Activated CD4-positive, alpha-beta T cell treated with anti-CD3 and anti-CD28 coated beads, Interleukin-2, amount 10 ng/mL, durations not matched to agents 24 days and 14 days (primary cell): ENCODE measurements at places on chromosomes 2 and 18.

DNA sequence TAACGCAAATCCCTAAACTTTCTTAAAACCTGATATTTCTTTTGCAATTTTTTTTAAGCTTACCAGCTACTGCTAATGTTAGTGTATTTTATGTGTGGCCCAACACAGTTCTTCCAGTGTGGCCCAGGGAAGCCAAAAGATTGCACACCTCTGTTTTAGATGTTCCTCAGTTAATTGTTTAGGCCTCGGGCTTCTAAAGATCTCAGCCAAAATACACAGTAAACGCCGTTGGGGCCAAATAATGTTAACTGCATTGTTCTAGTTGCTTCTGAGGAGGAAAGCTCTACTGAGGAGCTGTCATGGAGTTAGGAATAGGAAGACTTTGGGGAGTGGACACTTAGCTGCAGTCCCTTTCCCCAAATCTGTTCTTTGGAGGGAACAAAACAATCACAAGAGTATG, 2.0 kb downstream of the HSPE1 start:
- DNase-seq: no peak
- peak overlapping the region; percentile 95 for H3K4me3 ChIP-seq
- H3K36me3 ChIP-seq: peaks cover 68% of the 10 kb centered on the region
- H3K27ac ChIP-seq: peak overlapping the region; percentile 47

GRCh38 chr2:200310545-200310971, 4.1 kb downstream of the SPATS2L start:
- peaks cover 8% of the 10 kb centered on the region for H3K27me3 ChIP-seq
- no peak for DNase-seq
- no peak overlapping the region for H3K27ac ChIP-seq

DNA sequence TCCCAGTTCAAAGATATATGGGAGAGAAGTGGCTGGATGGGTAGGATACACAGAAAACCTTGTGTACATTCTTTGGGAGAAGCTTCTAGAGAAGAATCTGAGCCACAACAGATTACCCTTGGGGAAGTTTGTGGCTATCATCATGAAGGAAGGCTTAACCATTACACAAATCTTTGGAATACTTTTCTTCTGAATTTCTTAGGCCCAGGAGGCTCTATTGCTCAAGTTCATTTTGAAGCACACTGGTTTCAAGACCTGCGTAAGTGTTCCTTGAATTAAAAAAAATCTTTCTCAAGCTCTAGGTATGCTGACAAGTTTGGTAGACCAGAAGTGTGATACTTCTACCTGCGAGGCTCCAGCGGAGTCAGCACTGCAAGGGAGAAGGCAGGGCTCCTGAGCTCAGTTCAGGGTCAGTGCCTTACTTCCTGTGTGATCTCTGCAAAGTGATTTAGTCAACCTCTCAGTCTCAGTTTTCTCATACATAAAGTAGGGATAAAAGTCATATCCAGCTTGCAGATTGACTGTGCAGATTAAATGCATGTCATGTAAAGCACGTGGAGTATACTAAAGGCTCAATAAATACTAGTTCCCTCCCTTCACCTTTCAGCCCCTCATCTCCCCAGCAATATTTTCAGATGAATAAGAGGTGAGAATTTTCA, 438.6 kb downstream of the DLGAP1 start:
- H3K27me3 ChIP-seq: no peaks in the 10 kb centered on the region
- H3K27ac ChIP-seq: no peak overlapping the region
- H3K4me1 ChIP-seq: no peaks in the 10 kb centered on the region
- H3K4me3 ChIP-seq: no peak overlapping the region

DNA sequence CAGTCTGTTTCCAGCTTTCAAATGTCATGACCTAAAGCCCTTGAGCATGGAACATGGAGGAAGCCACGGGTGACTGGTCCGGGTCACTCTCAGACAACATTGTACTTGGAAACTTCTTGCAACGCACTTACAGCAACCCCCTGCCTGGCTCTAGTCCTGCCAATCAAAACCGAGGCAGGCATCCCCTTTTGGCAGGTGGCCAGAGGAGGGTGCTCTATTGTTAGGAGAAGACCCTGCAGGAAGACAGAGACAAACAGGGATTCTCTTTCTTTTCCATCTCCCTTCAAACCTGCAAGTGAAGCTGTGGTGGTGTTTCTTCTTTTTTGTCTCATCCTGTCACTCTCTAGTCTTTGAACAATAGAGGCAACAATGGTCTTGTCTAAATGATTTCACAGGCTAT, 667.2 kb downstream of the ZEB2 start:
- no peak overlapping the region for H3K4me3 ChIP-seq
- no peak overlapping the region for H3K27ac ChIP-seq
- no peak for DNase-seq
- H3K36me3 ChIP-seq: no peaks in the 10 kb centered on the region
- no peaks in the 10 kb centered on the region for H3K4me1 ChIP-seq
- peaks cover 20% of the 10 kb centered on the region for H3K27me3 ChIP-seq

- no peak overlapping the region for H3K27ac ChIP-seq
- no peaks in the 10 kb centered on the region for H3K27me3 ChIP-seq
- no peaks in the 10 kb centered on the region for H3K36me3 ChIP-seq
These were observed 156.2 kb downstream of the HRH4 start for GRCh38 chr18:24616653-24617052.

DNA sequence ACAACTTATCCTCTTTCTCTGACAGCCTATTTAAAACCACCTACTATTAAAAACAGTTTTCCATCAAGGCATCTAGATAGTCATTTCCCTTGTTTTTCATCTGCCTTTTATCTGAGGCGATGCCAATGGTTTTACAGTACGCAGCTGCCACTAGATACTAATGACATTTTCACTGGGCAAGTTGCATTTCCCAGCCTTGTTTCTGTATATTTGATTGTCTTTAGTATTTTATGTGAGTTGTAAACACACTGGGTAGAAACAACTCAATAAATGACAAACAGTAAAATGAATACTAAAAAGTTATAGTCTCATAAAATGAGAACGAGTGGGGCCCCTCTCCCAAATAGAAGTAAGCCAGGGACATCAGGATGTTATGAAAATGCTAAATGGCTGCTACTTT, 8.9 kb upstream of the DARS1 start:
- peaks cover 44% of the 10 kb centered on the region for H3K36me3 ChIP-seq
- no peak for DNase-seq
- H3K27me3 ChIP-seq: no peaks in the 10 kb centered on the region
- no peak overlapping the region for H3K27ac ChIP-seq
- H3K4me1 ChIP-seq: peaks cover 23% of the 10 kb centered on the region

GRCh38 chr2:143622106-143622505, 492.9 kb downstream of the ARHGAP15 start:
- H3K4me1 ChIP-seq: no peaks in the 10 kb centered on the region
- H3K27me3 ChIP-seq: no peaks in the 10 kb centered on the region
- H3K4me3 ChIP-seq: no peak overlapping the region
- peaks cover 55% of the 10 kb centered on the region for H3K36me3 ChIP-seq
- no peak overlapping the region for H3K27ac ChIP-seq

- H3K27me3 ChIP-seq: peaks cover 14% of the 10 kb centered on the region
- H3K27ac ChIP-seq: no peak overlapping the region
- H3K4me1 ChIP-seq: peaks cover 15% of the 10 kb centered on the region
- H3K36me3 ChIP-seq: no peaks in the 10 kb centered on the region
- H3K4me3 ChIP-seq: no peak overlapping the region
These were observed 13.9 kb upstream of the SLC1A4 start for GRCh38 chr2:64975232-64975821.

GRCh38 chr18:14941792-14942191, 193.8 kb downstream of the ANKRD30B start:
- no peaks in the 10 kb centered on the region for H3K36me3 ChIP-seq
- no peak for DNase-seq
- no peaks in the 10 kb centered on the region for H3K27me3 ChIP-seq
- no peaks in the 10 kb centered on the region for H3K4me1 ChIP-seq

DNA sequence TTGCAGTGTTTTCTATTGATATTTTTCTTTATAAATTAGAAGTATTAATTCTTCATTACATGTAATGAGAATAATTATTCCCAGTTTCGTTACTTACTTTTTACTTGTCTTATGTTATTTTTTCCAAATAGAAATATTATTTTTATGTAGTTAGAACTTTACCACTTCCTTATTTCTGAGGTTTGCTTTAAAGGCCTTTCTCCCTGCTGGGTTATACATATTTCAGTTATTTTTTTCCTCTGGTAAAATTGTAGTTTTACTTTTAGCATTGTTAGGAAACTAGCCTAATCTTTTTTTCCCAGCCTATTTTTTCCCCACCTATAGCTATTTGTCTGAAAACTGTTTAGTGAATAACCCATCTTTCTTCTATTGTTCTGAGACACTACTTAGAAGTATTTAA, 17.1 kb downstream of the RNF144A start:
- no peaks in the 10 kb centered on the region for H3K27me3 ChIP-seq
- peaks cover 24% of the 10 kb centered on the region for H3K4me1 ChIP-seq
- no peak overlapping the region for H3K4me3 ChIP-seq
- peaks cover 21% of the 10 kb centered on the region for H3K36me3 ChIP-seq
- no peak overlapping the region for H3K27ac ChIP-seq
- DNase-seq: no peak

- no peaks in the 10 kb centered on the region for H3K27me3 ChIP-seq
- H3K36me3 ChIP-seq: peaks cover 5% of the 10 kb centered on the region
- DNase-seq: no peak
- no peak overlapping the region for H3K27ac ChIP-seq
These were observed 69.1 kb downstream of the ACVR2A start for GRCh38 chr2:147913701-147914480.
